ENCODE measurements at places on chromosomes 6 and 20.

DNA sequence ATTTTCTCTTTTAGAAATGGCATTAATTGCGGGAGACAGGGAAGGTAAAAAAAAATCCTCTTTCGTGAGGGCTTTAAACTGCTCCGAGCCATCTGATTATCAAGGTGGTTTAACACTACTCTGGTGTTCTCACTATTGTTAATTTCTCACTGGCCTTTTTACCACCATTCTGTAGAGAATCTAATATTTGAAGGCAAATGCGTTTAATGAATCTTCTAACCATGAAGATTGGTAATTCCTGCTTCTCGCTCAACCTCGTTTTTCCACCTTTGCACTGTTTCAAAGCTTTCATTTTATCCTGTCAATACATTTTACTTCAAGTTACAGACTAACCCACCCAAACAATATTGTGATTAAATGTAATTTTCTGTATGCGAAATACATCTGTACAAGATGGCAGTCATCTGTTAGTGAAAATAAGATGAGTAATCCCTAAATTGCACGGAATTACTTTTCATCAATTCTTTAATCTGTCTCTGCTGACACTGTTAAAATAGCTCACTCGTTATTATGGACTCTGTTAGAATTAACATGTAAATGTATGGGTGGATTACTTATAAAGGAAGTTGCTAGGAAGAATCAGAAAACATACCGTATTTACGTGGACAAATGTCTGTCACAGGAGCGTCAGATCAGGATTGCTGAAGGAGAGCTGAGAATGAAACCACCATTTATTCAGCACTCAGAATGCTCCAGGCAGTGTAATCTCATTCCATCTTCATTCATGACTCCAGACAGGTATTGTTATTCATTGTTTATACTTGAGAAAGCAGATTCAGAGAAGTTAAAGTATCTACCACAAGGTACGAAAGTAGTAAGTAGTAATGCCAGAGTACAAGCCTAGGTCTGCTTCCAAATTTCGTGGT lies 1.1 kb upstream of the LCA5 start:
- peak; percentile 7 for DNase-seq

DNA sequence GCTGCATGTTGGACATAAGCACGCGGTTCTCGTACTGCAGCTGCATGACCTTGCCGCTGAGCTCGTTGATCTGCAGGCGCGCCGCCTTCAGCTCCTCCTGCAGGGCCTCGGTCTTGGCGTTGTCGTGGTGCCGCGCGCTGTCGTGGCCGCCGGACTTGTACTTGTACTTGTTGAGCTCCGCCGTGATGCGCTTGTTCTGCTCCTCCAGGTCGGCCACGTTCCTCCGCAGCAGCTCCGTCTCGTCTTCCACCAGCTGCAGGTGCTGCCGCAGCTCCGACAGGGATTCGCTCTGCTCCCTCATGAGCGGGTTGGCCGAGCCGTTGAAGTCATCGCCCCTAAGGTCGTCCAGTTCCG lies 16.6 kb upstream of the KIAA0408 start:
- DNase-seq, result no peak

DNA sequence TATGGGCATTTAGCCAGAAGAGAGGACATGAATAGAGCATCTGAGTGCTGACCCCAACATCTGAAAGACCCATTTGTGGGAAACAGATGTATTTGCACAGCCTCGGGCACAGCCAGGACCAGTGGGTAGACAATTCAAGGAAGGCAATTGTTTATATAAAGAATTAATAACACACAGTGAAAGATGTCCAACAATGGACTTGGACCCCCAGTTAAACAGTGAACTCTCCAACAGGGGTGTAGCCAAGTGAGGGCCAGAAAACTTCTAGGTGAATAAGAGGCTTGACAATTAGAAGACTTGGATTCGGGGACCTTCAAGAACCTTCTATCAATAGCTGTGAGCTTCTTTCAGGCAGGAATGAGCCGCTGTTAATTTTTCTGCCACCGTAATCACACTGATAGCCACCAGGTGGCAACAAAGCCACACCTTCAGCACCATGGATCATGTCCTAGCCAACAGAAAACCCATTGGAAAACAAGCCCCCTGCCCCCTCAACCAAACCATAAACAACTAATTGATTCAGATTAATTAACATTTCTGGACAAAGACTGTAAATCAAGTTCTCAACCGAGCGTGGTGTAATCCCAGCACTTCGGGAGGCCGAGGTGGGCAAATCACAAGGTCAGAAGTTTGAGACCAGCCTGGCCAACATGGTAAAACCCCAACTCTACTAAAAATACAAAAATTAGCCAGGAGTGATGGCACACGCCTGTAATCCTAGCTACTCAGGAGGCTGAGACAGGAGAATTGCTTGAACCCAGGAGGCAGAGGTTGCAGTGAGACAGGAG lies 8.8 kb upstream of the SRSF6 start:
- DNase-seq, result peak; percentile 86

DNA sequence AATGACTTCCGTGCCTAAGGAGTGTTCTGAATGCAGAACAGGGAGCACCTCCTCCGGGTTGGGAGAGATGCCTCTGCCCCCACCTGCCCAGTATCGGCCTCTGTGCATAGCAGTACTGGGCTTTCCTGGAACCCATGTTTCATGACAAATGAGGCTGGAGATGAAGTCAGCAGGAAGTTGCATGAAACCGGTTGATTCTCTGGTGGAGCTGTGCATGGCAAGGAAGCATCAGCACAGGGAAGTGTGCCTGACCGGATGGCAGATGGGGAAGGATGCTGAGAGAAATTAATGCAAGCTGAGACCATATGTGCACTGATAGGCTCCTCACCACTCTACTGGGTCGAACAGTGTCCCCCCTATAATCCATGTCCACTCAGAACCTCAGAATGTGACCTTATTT lies 155.5 kb downstream of the CDH26 start:
- DNase-seq, result no peak

DNA sequence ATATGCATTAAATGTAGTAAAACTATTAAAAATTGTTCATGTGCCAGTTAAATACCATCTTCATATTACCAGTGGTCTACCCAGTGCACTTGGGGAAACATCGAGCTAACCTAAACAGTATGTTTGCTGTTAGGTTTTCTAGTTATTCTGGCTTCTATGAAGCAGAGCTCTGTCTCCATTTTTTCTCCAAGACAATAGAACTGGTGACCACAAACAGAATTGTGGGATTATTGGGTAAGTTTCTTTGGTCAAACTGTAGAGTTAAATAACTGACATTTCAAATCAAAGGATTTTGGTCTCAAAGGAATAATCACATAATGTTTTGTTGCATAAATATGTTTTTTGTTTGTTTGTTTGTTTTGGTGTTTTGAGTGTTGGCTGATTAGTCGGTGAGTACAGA lies 40.5 kb upstream of the EDN3 start:
- DNase-seq, result no peak

DNA sequence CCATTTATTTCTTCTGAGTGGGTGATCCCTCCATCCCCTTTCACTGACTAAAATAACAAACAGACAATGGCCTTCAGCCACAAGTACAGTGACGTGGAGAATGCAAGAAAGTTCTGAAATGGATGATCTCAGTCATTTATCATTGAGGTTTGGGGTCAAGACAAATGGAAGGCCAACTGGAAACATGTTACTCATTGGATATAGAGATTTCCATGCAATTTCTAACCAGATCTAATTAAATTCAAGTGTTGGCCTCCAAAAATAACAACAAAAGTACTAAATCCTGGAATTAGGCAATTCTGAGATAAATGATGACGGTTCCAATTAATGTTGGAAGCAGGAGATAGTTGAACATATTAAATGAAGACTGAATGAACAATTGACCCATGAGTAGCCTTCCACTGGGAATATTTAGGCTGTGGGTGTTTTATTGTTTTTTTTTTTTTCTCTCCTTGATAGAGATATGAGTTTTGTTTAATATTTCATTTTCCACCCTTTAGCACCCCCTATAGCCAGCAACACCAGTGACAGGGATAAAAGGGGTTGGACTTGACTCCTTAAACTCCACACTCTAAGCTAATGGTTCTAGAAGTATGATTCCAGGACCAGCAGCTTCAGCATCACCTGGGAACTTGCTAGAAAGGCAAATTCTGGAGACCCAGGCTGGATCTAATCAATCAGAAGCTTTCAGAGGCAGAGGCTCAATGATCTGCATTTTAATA lies 112.8 kb downstream of the BCAS1 start:
- DNase-seq, result no peak

DNA sequence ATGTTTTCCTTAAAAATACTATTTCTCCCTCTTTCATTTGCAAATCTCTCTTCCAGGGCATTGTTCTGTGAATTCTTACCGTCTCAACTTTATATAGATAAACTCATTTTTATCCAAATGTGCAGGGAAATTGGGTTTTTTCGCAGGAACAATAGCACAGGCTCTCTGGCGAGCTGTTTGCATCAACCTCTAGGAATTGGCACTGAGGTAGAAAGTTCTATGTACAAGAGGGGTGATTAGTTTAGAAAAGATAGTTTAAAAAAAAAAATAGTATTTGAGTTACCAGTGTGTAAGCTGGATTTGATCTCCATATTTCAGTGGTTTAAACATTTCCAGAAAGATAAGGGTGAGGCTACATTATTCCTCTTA lies 129.7 kb upstream of the BTN3A2 start:
- no peak for DNase-seq

DNA sequence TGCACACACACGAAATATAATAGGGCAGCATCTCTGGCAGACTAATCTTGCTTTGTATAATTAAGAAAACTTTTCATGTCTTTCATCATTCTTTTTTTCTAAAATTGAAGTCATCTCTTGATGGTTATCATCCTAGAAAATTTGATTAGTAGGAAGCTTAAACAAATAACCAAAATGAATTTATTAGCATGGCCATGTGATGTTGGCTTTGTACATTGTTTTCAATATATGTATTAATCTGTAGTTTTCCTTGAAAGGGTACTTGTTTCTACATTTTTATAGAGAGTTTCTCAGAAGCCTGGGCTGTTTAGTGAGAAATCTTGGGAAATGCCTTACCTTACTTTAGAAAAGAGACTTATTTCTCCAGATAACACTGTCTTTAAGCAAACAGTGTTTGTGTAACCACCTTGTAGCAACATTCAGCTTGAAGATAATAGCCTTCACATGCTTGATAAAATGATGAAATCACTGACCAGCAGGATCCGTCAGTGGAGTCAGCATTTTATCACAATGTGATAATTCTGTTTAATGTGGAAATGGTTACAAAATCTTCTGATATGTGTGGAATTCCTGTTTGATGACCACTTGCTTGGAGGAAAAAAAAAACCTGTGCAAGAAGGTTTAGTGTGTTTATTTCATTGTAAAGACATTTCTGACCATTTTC lies 147.8 kb downstream of the MACROD2 start:
- DNase-seq, result no peak

DNA sequence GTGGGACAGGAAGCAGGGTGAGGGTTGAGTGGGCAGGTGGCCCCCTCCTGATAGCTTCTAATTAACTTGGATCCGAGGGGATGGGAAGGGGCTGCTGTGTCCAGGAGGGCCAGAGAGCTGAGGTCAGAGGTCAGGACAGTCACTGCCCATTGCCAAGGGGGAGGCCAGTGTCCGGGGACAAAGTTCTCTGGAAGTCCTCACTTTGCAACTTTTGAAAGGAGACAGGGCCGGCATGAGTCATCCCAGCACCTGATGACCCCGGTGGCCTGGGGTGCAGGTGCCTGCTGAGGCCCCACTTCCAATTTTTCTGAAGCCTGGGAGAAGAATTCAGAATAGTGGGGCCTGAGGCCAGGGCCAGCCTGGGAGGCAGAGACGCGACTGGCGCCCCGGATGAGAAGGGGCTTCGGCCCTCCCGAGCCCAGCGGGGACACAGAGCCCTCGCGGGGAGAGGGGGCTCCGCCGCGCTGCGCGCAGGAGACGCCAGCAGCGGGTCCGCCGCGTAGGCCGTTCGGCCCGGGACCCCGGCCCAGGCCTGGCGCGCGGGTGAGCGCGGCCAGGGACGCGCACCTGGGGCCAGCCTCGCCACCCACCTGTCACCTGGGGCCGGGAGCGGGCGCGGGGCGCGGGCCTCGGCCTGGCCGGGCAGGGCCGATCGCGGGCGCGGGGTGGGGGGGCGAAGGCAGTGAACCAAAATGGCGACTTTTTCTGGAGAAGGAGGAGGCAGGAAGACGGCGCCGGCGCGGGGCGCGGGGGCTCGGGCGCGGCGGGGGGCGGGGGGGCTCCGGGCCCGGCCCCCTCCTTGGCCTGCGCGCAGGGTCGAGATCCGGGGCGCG lies 586 bp downstream of the ZNF512B start:
- no peak for DNase-seq

DNA sequence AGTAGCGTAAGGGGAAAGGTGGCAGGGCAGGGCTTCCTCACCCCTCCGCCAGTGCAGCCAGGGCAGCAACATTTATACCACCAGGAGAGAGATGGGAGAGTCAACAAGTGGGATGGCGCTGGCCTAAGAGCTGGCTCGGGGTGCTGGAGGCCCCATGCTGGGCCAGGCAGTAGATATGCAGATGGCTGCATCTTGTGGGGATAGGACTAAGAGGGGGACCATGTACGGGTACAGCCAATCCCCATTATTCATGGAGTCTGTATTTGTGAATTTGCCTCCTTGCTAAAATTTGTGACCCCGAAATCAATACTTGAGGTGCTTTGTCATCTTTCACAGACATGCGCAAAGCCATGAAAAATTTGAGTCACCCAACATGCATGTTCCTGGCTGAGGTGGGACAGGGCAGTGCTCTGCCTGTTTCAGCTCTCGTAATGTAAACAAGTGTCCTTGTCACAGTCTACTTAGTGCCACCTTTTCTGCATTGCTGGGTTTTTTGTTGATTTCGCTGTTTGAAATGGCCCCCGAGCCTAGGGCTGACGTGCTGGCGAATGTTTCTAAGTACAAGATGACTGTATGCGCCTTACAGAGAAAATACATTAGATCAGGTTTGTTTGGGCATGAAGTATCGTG lies 27.5 kb upstream of the TAF8 start:
- DNase-seq, result no peak

DNA sequence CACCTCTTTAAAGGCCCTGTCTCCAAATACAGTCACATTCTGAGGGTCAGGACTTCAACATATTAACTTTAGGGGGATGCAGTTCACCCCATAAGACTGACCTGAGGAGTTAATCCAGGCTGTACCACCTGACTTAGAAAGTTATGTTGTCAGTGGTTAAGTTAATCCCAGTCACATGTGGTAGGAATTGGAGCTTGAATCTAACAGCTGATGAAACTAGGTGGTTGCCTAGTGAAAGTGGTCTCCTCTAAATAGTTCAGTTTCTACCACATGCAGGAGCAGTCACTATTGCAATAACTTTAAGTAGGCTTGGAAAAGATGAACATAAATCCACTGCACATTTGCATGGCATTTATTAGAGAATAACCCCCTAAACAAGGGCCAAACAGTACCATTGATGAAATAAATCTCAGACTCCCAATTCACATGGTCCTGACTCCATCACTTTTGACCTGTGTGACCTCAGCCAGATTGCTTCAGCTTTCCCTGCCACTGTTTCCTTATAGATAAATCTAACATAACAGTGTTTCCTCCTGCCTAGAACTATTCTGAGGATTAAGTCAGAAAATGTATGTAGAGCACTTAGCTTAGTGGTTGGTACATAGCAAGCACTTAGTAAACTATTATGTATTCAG lies 20.1 kb downstream of the SAMD5 start:
- no peak for DNase-seq

DNA sequence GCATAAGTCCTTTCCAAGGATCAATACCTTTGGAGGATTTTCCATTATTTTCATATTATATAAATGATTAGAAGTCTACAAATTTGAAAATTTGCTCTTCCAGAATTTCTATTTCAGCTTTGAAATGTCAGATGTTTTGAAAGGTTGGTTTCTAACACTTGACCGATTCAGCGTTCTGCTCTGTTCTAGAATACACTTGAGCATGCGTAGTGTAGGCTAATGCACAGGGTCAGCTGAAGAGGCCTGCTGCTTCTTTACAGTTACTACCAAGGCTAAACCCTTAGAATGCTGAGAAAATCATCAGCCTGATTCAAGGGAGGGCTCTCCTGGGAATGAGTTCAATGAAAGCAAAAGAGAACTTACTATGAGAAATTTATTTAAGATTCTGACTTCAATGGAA lies 177.6 kb downstream of the RNF144B start:
- DNase-seq, result no peak

Measured in RWPE1 (cell line).